ENCODE measurements at places on chromosomes 2 and 18. TPM values are rescaled to one million over a fixed set of nuclear protein-coding genes. Genes with fewer than 3 reads are reported as not detected.

The THUMPD2 gene
- polyA plus RNA-seq: 7.3 TPM

- no peak for DNase-seq
Observed at GRCh38 chr18:35578481-35578880, 3.1 kb upstream of the GALNT1 start.

The HSPE1 gene
- polyA plus RNA-seq: 197 TPM

DNA sequence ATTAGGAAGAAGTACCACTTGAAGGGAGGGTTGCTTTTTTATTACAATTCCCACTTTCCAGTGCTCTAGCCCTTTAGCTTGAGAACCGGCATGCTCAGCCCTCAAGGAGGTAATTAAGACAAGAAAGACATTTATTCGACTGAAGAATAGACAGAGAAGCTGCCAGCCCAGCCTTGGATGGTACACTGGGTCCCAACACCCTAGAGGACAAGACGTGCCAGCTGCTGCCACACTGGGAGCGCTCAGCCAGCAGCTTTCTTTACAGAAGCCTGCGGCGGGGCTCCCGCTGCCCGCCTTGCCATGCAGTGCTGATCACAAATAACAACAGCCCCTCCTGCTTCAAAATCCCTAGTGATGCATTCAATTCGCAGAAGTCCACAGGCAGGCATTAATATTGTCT, 746.3 kb upstream of the RAB6C start:
- no peak for DNase-seq

DNA sequence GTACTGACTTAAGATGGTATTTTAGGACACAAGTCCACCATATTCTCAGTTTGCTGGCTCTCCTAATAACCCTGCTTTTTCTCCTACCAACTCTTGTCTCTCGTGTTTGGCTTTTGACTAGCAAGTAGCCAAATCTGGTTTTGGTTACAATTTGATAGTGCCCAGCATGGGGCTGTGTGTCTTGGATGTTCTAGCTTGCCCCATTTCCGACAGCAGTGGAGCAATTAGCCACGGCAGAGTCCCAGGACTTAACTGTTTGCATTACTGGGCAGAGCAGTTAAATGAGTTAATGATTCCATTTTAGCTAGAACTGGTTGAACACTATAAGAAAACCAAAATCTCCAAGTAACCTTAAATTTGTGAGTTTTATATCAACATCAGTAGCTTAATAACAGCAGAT, 18.6 kb upstream of the SPAG16 start:
- no peak for DNase-seq

The TFPI gene
- 15.5 TPM for polyA plus RNA-seq

GRCh38 chr18:80077873-80078272, 31.2 kb upstream of the ADNP2 start:
- no peak for DNase-seq

GRCh38 chr2:200367155-200367554, 60.7 kb downstream of the SPATS2L start:
- no peak for DNase-seq

The HOXD3 gene
- polyA plus RNA-seq: 1.9 TPM

- no peak for DNase-seq
Observed at GRCh38 chr2:121390082-121390692, 105.2 kb upstream of the TFCP2L1 start.

The AQP12B gene
- not detected for polyA plus RNA-seq
